ENCODE measurements at places on chromosomes 11 and 22.
A peak's percentile ranks its signal among the peaks of the same experiment; 100 is the strongest.

DNA sequence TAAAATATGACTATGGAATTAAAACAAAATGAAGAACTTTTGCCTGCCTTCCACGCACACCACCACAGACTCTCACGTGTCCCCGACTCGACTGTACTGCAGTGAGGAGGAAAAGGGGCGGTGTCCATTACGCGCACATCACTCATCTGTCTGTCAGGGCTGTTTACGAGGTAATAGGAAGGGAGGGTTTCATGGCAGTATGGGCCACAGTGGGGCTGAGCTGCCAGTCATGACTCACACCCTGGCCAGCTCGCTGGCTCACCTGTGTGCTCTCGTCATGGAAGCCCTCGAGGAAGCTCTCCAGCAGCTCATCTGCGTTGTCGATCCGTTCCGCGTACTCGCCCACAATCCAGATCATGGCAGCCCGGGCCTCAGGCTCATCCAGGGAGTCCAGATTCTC, 33.5 kb upstream of the RASL10A start:
- no peak for DNase-seq

DNA sequence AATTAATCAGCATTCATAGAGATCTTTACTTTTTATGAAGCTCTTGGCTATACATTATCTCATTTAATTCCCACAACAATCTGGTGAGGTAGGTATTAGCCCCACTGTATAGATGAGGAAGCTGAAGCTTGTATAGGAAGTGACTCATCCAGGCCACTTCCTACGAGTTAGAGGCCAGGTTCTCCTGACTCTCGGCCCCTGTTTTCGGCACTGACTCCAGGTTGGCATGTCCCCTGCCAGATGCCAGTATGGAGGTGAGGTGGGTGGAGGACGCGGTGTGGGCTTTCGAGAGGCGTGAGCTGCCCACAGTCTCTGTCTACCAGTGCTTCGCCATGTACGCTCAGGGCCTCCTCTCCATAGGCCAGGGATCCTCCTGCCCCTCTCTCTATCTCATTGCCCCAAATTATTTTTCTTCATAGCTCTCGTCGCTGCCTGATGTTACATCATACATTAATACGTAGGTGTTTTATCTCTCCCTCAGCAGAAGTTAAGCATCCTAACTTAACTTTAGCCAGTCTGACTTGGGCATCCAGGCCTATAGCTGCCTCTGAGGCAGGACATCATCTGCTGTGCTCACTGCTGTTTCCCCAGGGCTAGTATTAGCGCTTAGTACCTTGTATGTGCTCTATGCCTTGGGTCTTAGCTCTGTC, 9.0 kb downstream of the DGAT2 start:
- DNase-seq = no peak

DNA sequence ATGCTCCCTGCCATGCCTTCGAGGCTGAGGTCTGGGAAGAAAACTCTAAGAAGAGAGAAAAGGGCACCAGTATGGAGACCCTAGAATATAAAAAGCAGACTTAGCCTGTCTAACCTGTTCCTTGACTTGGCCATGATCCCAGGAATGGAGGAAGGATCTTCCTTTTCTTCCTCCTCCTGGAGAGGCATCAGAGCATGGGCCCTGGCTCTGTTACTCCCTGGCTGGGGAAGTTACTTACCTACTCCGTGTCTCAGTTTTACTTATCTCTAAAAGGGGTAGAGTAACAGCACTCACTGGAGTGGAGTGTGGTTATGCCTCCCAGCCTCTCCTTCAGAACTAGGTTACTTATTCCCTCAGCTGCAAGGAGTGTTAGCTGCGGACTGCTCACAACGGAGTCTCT, 55.2 kb upstream of the PHF21A start:
- DNase-seq = no peak

GRCh38 chr22:35540595-35541253, at the start of gene RASD2:
RASD2 (plus strand) TSS chr22:35540831; CDS start chr22:35546810, 5,979 bp downstream.
- peak; percentile 41 for DNase-seq

- no peak for DNase-seq
Measured at GRCh38 chr22:49959782-49960158, 802 bp upstream of the PIM3 start.

- DNase-seq = no peak
Measured at GRCh38 chr22:22396741-22397291, 111.7 kb downstream of the ZNF280B start.

DNA sequence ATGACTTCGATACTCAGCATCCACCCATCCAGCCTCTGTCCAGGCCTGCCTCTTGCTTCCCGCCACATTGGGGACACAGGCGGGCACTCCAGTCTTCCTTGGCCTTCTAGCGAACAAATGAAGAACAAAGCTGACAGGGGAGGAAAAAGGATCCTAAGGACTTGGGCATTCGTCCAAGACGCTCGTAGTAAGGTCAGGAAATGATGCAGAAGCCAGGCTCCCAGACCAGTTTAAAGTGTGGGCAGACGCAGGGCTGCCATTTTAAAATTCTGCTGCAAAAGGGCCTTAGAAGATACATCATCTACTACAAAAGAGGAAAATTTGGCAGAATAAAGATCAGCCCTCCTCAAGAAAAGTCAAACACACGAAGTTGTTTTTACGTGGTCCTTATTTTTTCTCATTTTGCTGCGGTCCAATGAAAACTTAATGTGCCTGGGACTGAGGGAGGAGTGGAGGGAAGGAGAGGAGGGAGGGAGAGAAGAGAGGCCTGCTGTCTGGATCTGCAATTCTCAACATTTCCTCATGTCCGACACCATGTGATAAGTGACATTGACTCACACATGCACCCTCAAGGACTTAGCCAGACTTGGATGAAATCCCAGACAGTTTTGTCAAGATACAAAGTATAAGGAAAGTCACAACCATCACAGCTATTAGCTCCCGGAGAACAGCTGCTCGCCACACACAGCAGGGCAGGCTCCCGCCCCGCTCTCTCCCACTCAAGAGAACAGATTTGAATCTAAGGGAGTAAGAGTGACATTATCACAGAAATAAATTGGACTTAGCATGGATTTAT, 5.7 kb downstream of the DNAL4 start:
- no peak for DNase-seq

GRCh38 chr11:73237471-73238290, 19.6 kb downstream of the P2RY2 start:
- no peak for DNase-seq

GRCh38 chr11:74707602-74708510, 23.4 kb downstream of the CHRDL2 start:
- no peak for DNase-seq

DNA sequence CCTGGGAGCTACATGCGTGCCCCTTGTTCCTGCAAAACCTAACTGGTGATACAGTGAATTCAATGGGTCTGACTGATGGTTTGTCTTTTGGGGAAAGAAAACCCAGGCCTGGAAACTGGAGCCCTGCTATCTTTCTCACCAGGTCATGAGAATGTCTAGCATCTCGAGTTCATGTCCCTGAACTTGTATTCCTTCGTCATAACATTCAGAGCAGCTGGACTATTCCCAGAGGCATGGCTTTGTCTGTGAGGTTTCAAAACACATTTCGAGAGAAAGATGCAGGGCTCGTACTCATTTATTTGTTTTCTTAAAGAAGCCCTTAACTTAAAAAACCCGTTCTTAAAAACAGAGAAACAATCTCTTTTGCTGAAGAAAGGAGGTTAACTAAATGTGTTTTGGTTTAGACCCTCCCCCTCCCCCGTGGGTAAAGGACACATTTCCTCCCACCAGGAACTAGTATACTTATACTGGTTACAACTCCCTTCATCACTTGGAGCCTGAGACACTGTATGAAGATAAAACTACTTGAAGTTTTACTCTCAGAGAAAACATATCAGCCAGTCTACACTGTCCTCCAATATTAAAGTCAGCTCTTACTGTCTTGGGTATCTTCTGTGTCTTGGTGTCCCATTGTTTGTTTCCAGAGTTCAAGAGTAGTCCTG, 43.2 kb downstream of the ME3 start:
- no peak for DNase-seq

GRCh38 chr11:70317581-70318305, 47.3 kb downstream of the PPFIA1 start:
- no peak for DNase-seq

DNA sequence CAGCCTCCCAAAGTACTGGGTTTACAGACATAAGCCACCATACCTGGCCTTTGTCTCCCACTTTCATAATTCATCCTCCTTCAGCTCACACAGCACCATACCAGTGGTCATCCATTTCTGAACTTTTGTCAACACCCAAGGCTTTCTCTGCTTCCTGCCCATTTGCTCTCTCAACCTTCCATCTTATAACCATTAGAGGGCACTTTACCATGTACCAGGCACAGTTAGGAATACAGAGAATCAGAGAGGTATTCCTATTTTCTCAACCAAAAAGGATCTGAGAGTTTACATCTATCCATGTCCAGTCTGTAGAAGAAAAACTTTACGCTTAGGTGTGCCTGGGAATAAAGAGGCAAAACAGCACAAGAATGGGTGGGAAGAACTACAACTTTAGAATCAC, 397.6 kb downstream of the BUD13 start:
- DNase-seq = no peak

- DNase-seq = no peak
Measured at GRCh38 chr22:19507534-19507861, 16.7 kb downstream of the CLDN5 start.

All from naive thymus-derived CD8-positive, alpha-beta T cell (primary cell).